Cardiac muscle cell (in vitro differentiated cells and primary cell): ENCODE measurements at places on chromosomes 2 and 18. TPM values are rescaled to one million over a fixed set of nuclear protein-coding genes. Genes with fewer than 3 reads are reported as not detected.

Gene EML4
- 39.5 and 56.2 TPM in 2 replicates for total RNA-seq

Gene HAUS1
- 34.8 and 75.5 TPM in 2 replicates for total RNA-seq

GRCh38 chr18:53566626-53567025 is 657.8 kb downstream of the MBD2 start:
- no peak overlapping the region for H3K4me3 ChIP-seq
- H3K27ac ChIP-seq = no peak overlapping the region
- no peaks in the 10 kb centered on the region for H3K36me3 ChIP-seq
- no peaks in the 10 kb centered on the region for H3K27me3 ChIP-seq
- no peaks in the 10 kb centered on the region for H3K4me1 ChIP-seq

Gene ZSCAN30
- 19.7 and 29.5 TPM in 2 replicates for total RNA-seq

Gene LOXHD1
- 0.21 TPM in 1 of 2 replicates, not detected in the other for total RNA-seq

- no peaks in the 10 kb centered on the region for H3K36me3 ChIP-seq
- no peak overlapping the region for H3K27ac ChIP-seq
- no peaks in the 10 kb centered on the region for H3K27me3 ChIP-seq
- DNase-seq = no peak
These were observed 13.6 kb upstream of the IRS1 start for GRCh38 chr2:226813148-226813701.

Gene APCDD1
- 30.8 and 32.8 TPM in 2 replicates for total RNA-seq

DNA sequence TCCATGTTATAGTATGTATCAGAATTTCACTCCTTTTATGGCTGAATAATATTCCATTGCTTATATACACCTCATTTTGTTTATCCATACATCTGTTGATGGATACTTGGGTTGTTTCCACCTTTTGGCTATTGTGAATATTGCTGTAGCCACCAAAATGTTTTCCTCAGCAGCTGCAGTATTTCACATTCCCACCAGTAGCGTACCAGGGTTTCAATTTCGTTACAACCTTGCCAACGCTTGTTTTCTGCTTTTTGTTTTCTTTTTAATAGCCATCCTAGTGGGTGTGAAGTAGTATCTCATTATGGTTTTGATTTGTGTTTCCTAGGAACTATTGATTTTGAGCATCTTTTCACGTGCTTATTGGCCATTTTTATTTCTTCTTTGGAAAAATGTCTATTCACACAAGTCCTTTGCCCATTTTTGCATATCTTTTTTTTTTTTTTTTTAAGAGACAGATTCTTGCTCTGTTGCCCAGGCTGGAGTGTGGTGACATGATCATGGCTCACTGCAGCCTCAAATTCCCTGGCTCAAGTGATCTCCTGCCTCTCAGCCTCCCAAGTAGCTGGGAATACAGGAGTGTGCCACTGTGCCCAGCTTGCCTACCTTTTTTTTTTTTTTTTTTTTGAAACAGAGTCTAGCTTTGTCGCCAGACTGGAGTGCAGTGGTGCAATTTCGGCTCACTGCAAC is 14.2 kb downstream of the UBXN2A start:
- no peak for DNase-seq
- peaks cover 2% of the 10 kb centered on the region for H3K36me3 ChIP-seq
- no peak overlapping the region for H3K4me3 ChIP-seq
- H3K4me1 ChIP-seq = no peaks in the 10 kb centered on the region
- H3K27me3 ChIP-seq = no peaks in the 10 kb centered on the region

DNA sequence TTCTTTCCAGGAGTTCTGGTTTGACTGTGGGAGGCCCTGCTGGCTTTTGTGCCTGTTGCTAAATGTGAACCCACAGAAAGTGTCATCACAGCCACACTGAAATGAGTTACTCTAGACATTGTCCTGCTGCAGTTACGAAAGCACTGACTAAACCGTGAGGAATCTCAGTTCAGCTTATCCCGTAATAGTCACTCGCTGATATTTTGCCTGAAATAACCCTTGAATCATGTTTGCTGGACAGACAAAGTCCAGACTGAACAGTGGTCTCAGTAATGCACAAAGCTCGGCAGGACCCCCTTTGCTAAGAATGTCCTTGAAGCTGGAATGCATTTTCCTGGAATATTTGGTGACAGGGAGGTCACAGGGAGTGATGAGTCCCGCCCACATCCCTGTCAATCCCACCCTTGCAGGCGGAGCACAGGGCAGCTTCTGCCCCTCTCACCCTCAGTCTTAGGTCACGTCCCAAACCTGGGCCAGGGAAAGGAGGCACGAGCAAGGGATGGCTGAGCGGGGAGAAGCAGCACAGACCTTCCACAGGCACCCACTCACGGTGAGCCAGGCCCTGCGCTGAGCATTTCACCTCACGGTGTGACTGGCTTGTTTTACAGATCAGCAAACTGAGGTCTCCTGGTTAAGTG is 53.4 kb downstream of the ADI1 start:
- H3K36me3 ChIP-seq = peaks cover 12% of the 10 kb centered on the region
- no peak overlapping the region for H3K4me3 ChIP-seq
- peak overlapping the region; percentile 82 for H3K27ac ChIP-seq
- peaks cover 3% of the 10 kb centered on the region for H3K4me1 ChIP-seq
- DNase-seq = peak; percentile 95

- no peak overlapping the region for H3K4me3 ChIP-seq
- H3K27ac ChIP-seq = no peak overlapping the region
- no peaks in the 10 kb centered on the region for H3K27me3 ChIP-seq
- no peaks in the 10 kb centered on the region for H3K36me3 ChIP-seq
These were observed 230.3 kb upstream of the TRIB2 start for GRCh38 chr2:12486205-12487118.

- no peaks in the 10 kb centered on the region for H3K27me3 ChIP-seq
- H3K27ac ChIP-seq = no peak overlapping the region
- H3K36me3 ChIP-seq = no peaks in the 10 kb centered on the region
- H3K4me1 ChIP-seq = no peaks in the 10 kb centered on the region
These were observed 32.5 kb downstream of the NABP1 start for GRCh38 chr2:191710411-191710900.

Gene C1GALT1C1L
- 0.60 TPM in 1 of 2 replicates, not detected in the other for total RNA-seq

- H3K27ac ChIP-seq = no peak overlapping the region
- H3K36me3 ChIP-seq = peaks cover 71% of the 10 kb centered on the region
- no peaks in the 10 kb centered on the region for H3K27me3 ChIP-seq
- H3K4me3 ChIP-seq = no peak overlapping the region
These were observed 58.8 kb downstream of the C2orf74 start for GRCh38 chr2:61220768-61221167.

Gene BOLL
- total RNA-seq = 0.28 TPM in 1 of 2 replicates, not detected in the other

DNA sequence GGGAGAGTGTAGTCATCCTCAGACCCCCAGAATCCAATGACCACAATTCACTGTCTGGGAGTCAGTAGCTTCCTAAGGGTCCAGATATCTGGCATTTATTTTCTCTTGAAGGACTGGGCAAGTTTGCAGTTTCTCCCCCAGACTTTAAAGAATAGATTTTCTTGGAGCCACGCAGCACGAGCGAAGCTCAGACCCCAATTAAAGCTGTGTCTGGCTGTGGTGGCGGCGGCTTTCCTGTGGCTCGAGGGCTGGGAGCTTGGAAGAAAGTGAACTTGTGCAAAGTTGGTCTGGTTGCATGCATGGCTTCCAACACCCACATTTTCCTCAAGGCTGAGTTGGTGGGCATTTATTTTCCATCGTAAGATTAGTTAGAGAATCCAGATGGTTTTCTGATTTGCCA is 105.0 kb downstream of the ACKR3 start:
- H3K4me3 ChIP-seq = no peak overlapping the region
- no peaks in the 10 kb centered on the region for H3K4me1 ChIP-seq
- DNase-seq = no peak
- H3K27me3 ChIP-seq = no peaks in the 10 kb centered on the region
- no peaks in the 10 kb centered on the region for H3K36me3 ChIP-seq

- H3K36me3 ChIP-seq = no peaks in the 10 kb centered on the region
- no peak for DNase-seq
- no peaks in the 10 kb centered on the region for H3K4me1 ChIP-seq
- no peaks in the 10 kb centered on the region for H3K27me3 ChIP-seq
These were observed 206.9 kb downstream of the ARL4C start for GRCh38 chr2:234289834-234290590.

DNA sequence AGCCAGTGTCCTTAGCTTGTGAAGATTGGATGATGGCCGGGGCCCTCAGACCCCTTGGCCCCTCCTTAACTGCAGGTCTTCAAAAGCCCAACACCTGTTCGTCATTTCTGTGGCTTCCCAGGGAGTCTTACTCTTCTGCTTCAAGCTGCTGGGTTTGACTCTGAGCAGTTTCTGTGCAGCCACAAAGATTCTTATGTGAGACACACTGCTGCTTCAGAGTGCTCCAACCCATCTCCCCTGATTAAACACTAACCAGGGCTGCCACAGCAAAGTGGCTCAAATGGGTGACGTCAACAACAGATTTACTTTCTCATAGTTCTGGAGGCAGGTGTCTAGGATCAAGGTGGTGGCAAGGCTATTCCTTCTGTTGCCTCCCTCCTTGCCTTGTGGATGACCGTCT is 40.8 kb downstream of the TSN start:
- H3K4me1 ChIP-seq = no peaks in the 10 kb centered on the region
- no peak overlapping the region for H3K27ac ChIP-seq
- no peaks in the 10 kb centered on the region for H3K36me3 ChIP-seq
- H3K27me3 ChIP-seq = no peaks in the 10 kb centered on the region
- no peak for DNase-seq

Gene TFPI
- 6.6 and 9.3 TPM in 2 replicates for total RNA-seq

Gene FAM210A
- 20.6 and 26.9 TPM in 2 replicates for total RNA-seq

GRCh38 chr18:48203961-48204666 is 205.1 kb downstream of the ZBTB7C start:
- H3K4me1 ChIP-seq = no peaks in the 10 kb centered on the region
- no peaks in the 10 kb centered on the region for H3K27me3 ChIP-seq
- H3K27ac ChIP-seq = no peak overlapping the region
- DNase-seq = no peak
- H3K36me3 ChIP-seq = no peaks in the 10 kb centered on the region

GRCh38 chr2:37671816-37672103 is 318 bp upstream of the CDC42EP3 start:
- peak overlapping the region; percentile 90 for H3K4me3 ChIP-seq
- DNase-seq = no peak

Gene SPATA3
- total RNA-seq = not detected in 2 replicates

DNA sequence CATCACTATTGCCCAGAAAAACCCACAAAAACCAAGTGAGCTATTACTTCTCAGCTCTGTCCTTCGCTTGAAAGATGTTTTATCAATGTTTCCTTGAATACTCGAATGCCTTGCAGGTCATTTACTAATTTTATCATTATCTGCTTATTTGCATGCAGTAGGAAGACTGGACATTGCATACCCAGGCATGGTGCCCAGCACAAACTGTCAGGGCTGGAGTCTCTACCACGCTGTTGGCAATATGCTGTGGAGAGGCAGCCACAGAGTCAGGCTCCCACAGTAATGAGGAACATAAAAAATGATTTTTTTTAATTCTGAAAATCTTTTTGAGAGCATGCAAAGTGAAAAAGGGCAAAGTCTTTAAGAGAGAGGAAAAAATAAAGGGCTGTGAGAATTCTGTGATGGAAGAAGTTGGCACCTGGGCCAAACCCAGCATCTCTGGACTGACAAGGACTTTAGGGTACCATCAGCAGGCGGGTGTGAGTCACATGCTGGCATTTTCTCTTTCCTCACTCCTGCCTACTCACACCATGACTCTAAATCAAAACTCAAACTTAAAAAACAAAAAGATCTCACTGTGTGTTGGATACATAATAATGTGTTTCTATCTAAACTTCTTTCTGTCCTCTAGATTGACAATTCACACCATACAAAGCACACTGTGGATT is 709.8 kb upstream of the FANCL start:
- no peaks in the 10 kb centered on the region for H3K4me1 ChIP-seq
- H3K27me3 ChIP-seq = no peaks in the 10 kb centered on the region
- DNase-seq = no peak
- H3K27ac ChIP-seq = no peak overlapping the region
- H3K4me3 ChIP-seq = no peak overlapping the region
- H3K36me3 ChIP-seq = no peaks in the 10 kb centered on the region

DNA sequence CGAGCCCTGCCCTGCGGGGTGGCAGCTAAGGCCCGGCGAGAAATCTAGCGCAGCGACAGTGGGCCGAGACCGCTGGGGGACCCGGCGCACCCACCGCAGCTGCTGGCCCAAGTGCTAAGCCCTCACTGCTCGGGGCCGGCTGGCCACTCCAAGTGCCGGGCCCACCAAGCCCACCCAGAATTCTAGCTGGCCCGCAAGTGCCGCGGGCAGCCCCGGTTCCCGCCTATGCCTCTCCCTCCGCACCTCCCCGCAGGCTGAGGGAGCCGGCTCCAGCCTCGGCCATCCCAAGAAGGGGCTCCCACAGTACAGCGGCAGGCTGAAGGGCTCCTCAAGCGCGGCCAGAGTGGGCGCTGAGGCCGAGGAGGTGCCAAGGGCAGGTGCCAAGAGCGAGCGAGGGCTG is 55.2 kb upstream of the RND3 start:
- no peak overlapping the region for H3K4me3 ChIP-seq
- no peak for DNase-seq
- no peaks in the 10 kb centered on the region for H3K4me1 ChIP-seq
- no peaks in the 10 kb centered on the region for H3K36me3 ChIP-seq
- H3K27me3 ChIP-seq = no peaks in the 10 kb centered on the region

DNA sequence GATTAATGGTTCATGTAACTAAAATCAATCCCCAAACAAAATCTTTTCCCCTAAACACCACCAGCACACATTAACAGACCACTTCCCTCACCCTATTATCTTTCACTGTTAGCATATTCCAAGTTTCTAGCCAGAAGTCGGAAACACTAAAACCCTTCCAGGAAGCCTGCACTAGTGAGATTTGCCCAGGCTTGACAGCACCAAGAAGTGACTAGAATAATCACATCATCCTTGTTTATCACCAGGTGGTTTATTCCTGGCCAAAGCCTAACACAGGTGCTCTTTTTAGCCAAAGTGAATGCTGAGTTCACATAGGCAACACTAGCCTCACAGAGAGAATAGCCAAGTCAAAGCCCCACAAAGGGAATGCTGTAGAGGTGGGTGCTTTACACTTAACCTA is 221.2 kb upstream of the HNRNPA3 start:
- no peak for DNase-seq
- H3K36me3 ChIP-seq = no peaks in the 10 kb centered on the region
- H3K4me1 ChIP-seq = no peaks in the 10 kb centered on the region
- no peak overlapping the region for H3K27ac ChIP-seq

Gene MRPS5
- total RNA-seq = 66.9 and 116 TPM in 2 replicates
